ENCODE measurements at places on chromosomes 13 and 19. TPM values are rescaled to one million over a fixed set of nuclear protein-coding genes. Genes with fewer than 3 reads are reported as not detected.
A peak's percentile ranks its signal among the peaks of the same experiment; 100 is the strongest.

The NDUFA11 gene
- 298 TPM for total RNA-seq

DNA sequence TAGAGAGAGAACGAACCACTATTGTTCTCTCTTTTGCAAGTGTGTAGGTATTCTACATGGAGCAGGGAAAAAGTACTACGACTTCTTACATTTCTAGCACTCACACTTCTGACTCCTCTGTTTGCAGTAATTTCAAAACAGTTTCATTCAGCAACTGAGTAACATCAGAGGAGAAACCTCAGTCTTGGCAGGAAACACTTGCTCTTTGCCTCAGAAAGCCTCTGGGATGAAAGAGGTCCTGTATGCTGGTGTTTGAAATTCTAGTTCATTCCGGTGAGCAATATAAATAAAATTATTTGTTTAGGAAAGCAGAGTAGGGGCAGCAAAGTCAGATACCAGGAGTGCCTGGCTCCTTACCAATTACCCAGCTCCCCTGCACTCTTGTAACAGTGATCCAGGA is 595.5 kb downstream of the TBC1D4 start:
- no peak for DNase-seq
- no peak overlapping the region for H3K27ac ChIP-seq
- H3K4me3 ChIP-seq: no peak overlapping the region
- H3K36me3 ChIP-seq: no peaks in the 10 kb centered on the region

The NEK5 gene
- 0.13 TPM for total RNA-seq

The PCDH9 gene
- total RNA-seq: 5.8 TPM

- DNase-seq: no peak
- H3K4me3 ChIP-seq: no peak overlapping the region
- H3K4me1 ChIP-seq: no peaks in the 10 kb centered on the region
- no peaks in the 10 kb centered on the region for H3K27me3 ChIP-seq
- no peaks in the 10 kb centered on the region for H3K36me3 ChIP-seq
- H3K27ac ChIP-seq: no peak overlapping the region
These were observed 52.5 kb downstream of the FOXO1 start for GRCh38 chr13:40613914-40614313.

GRCh38 chr19:51123381-51123800 is 1.3 kb upstream of the SIGLEC9 start:
- no peak overlapping the region for H3K4me3 ChIP-seq
- DNase-seq: no peak
- H3K27ac ChIP-seq: no peak overlapping the region
- no peaks in the 10 kb centered on the region for H3K36me3 ChIP-seq

DNA sequence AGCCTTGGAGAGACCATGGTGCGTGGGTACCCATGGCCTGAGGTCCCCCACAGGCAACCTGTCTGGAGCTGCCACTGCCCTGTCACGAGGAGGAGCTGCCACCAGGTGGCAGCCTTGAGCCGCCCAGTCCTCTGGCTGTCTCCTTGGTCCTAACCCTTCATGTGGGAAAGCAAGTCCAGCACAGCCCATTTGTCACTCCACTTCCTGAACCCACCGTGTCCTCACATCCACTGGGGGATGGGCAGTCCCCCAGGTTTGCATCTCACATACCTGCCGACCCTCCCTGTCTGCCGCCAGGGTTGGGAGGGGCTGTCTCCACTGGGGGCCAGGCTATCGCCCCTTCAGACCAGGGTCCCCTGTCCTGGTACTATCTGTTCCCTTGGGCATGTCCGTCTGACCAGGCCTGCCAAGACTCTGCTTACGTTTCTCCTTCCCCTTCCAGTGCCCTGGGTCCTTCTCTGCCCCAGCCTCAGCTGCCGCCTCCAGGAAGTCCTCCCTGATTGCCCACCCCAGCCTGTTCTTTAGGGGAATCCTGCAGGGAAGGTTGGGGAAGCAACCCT is 4.5 kb downstream of the FAM174C start:
- no peak overlapping the region for H3K4me3 ChIP-seq
- no peak overlapping the region for H3K27ac ChIP-seq
- H3K36me3 ChIP-seq: peaks cover 9% of the 10 kb centered on the region
- peaks cover 7% of the 10 kb centered on the region for H3K4me1 ChIP-seq
- peaks cover 6% of the 10 kb centered on the region for H3K27me3 ChIP-seq

The WDR83 gene
- total RNA-seq: 19.4 TPM

- H3K27ac ChIP-seq: no peak overlapping the region
- no peaks in the 10 kb centered on the region for H3K27me3 ChIP-seq
- H3K4me1 ChIP-seq: no peaks in the 10 kb centered on the region
- DNase-seq: no peak
- H3K4me3 ChIP-seq: no peak overlapping the region
These were observed 138.2 kb upstream of the VSTM2B start for GRCh38 chr19:29387586-29387985.

GRCh38 chr13:40082639-40083038 is 427.2 kb downstream of the COG6 start:
- H3K4me1 ChIP-seq: peaks cover 4% of the 10 kb centered on the region
- H3K27ac ChIP-seq: no peak overlapping the region
- DNase-seq: peak; percentile 66
- no peaks in the 10 kb centered on the region for H3K27me3 ChIP-seq
- H3K4me3 ChIP-seq: no peak overlapping the region

DNA sequence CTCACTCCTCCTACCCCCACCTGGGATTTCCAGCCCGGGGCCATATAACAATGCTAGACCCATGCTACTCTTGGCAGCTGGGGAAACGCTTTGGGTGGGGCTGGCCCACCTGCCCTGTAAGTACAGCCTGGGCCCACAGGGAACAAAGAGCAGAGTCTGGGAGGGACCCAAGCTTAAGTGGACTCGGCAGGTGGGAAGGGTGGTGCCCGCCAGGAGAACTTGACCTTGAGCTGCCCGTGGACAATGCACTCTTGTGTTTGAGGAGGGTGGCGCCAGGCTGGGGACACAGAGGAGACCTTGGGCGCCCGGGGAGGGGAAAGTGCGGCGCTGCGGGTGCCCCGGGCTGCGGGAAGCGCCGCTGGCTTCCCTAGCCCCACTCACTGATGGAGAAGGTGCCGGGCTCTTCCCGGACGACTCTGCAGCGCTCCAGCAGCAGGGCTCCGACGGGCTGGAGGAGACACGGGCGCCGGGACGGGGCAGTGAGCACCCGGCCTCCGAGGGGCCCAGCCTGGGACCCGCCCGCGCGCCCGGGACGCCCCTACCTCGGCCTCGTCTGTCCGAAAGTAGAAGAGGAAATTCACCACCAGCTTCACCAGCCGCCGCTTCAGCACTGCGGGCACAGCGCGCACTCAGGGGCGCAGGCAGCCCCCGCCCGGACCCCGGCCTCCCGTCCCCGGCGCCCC is 607 bp downstream of the PLEKHJ1 start:
- peak overlapping the region; percentile 88 for H3K27ac ChIP-seq
- peaks cover 47% of the 10 kb centered on the region for H3K36me3 ChIP-seq
- peaks cover 32% of the 10 kb centered on the region for H3K4me1 ChIP-seq
- H3K4me3 ChIP-seq: peak overlapping the region; percentile 96
- no peaks in the 10 kb centered on the region for H3K27me3 ChIP-seq

The GNG8 gene
- total RNA-seq: not detected

All from A673 (cell line).